C1 segment of cervical spinal cord (tissue), 14 donors: ENCODE measurements at places on chromosomes 3 and 15.

- DNase-seq, result no peak
Observed at GRCh38 chr15:87866961-87867360, 389.6 kb downstream of the NTRK3 start.

- no peak for DNase-seq
Observed at GRCh38 chr3:5220667-5221431, 33.3 kb downstream of the EDEM1 start.

DNA sequence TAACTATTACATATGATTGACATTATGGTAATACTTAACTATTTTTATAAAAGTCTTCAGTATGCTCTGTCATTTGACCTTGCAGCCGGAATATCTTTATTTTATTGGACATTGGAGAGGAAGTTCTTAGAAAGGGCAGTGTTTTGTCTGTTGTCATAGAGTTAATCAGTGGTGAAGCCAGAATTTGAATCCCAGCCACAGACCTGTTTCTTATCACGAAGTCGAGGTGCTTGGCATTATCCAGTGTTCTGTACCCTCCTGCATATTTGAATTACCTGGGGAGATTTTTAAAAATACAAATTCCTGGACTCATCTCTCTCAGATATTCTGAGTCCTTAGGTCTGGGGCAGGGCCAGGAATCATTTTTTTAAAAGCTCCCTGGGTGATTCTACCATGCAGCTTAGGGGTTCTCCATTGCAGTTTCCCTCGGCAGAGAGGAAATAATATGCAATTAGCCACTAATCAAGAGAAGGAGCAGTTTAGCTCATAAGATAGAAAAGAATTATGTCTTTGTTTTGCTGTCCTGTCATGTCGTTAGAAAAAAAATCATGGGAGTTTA is 195.6 kb upstream of the CFAP20DC start:
- DNase-seq, result no peak

DNA sequence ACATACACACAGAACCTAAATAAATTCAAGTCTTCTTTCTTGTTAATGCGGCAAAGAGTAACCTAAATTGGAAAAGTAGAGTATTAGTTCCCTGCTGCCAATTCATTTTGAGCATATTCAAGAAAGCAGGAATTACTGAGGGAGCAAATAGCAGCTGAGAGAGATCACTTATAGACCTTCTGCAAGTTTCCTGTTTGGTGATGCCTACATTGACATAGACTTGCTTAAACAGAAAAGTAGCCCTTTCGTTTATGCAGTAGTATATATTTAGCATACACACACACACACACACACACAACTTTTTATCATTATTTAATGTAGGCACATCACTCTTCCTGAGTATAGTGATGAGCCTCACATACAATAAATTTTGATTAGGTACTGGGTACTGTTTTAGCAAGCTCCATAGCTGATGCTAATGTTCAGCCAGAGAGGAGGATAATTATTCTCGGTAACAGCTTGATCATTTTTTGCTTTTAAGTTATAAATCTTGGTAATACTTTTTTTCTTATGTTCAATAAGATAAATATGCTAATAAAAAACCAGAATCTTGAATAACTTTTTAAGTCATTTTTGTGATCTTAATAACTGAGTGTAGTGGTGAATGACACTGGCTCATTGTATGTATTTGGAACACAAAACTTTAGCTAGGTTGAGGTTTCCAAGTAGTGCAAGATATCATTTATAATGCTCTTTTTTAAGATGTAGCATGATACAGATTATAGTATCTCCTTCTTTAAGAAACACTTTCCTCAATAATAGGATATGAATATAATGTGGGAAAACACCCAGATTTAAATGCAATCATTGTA is 174.7 kb downstream of the MBNL1 start:
- no peak for DNase-seq

DNA sequence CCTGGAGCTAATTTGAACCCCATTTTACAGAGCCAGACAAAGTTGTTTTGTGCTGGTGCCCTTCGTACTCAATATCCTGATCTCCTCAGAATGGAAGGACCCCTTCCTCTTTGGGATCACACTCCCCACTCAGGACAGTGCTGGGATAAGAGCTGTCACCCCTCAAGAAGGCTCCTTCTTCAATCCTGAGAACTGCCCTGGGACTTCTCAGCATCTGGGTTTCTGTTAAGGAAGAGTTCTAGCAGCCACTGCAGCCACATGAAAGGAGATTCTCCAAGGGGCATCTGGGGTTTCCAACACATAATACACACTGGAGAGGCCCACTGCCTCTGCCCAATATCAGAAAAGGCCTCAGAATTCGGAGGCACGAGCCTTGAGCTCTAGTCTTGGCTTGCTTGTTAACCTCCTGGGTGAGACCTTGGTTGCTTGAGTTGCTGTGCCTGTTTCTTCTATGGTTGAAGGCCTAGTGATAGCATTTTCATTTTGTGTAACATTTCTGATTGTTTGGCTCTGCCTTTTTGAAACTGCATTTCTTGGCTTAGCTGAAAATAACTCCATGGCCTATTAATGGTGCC is 78.8 kb upstream of the NMNAT3 start:
- DNase-seq, result no peak

DNA sequence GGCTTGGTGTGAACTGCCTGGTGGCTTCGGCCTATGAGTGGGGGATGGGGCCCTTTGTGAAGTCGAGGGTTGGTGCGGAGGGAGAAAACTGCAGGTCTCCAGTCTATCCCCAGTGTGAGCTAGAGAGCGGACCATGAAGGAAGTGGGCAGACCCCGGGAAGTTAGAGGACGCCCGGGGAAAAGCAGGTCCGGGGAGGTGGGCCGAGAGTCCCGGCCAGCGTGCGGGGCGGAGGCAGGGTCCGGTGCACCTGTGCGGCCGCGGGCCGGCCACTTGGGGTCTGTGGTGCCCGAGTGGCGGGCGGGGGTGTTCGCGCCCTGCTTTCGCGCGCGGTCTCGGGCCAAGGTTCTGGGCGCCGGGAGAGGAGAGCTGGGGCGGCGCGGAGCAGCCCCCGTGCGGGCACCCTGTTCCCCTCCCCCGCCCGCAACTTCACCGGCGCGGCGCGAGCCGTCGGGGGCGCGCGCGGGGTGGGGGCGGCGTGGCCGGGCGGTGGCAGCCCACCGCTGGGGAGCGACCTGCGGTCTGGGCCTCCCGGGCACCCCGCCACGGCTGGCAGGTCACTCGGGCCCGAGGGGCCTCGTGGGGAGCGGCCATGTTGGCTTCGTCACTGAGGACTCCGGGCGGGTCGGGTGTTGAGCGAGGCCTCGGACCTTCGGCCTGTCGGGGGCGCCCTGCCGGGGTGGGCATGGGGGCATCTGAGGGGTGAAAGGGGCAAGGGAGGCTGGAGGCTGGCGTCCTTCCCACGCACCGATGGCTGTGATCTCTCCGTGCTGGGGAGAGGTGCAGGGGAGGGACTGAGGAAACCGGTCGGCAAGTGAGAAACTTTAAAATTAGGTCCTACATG is 4.8 kb downstream of the UBE2E1 start:
- peak; percentile 58 for DNase-seq

DNA sequence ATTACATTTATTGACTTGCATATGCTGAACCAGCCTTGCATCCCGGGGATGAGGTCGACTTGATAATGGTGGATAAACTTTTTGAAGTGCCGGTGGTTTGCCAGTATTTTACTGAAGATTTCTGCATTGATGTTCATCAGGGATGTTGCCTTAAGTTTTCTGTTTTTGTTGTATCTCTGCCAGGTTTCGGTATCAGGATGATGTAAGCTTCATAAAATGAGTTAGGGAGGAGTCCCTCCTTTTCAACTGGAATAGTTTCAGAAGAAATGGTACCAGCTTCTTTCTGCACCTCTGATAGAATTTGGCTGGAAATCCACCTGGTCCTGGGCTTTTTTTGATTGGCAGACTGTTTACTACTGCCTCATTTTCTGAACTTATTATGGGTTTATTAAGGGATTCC is 250.8 kb downstream of the TBC1D5 start:
- no peak for DNase-seq

GRCh38 chr3:118511402-118511801 is 523.2 kb downstream of the IGSF11 start:
- DNase-seq, result no peak

DNA sequence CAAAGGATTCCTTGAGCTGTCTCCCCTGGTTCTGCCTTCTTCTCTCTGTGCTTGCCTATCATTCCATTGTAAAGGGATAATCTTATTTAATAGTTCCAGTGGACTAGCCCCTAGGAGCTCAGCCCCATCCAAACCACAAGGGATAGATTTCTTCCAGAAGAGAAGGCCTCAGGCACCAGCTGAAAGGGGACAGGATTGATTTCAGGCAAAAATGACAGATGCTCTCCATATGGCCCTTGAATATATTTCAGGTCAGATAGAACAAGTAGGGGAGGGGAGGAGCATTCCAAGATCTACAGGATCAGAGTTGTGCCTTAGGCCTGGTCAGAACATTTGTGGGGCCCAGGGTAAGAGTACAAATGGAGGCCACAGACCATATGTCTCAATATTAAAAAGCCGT is 85.3 kb downstream of the RPLP1 start:
- no peak for DNase-seq

DNA sequence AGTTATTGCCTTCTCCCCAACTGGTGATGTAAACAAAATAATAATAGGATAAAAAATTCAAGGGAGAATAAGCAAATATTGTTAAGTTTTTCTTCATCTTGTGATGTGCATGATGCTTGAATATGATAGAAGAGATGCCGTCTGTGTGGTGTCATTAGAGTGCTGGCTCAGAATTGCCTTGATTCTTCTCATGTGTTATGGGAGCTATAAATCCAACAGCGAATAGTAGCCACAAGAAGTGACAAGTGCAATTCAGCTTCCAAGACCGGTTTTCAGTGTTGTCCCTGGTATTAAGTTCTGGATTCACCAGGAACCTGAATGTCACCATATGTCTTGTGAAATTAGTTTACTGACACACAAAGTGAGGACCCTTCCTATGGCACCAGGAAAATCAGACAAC is 547.0 kb downstream of the NSUN3 start:
- DNase-seq, result no peak

- no peak for DNase-seq
Observed at GRCh38 chr15:43209059-43209824, 11.6 kb downstream of the EPB42 start.

- no peak for DNase-seq
Observed at GRCh38 chr3:14210843-14211594, 32.4 kb downstream of the LSM3 start.

DNA sequence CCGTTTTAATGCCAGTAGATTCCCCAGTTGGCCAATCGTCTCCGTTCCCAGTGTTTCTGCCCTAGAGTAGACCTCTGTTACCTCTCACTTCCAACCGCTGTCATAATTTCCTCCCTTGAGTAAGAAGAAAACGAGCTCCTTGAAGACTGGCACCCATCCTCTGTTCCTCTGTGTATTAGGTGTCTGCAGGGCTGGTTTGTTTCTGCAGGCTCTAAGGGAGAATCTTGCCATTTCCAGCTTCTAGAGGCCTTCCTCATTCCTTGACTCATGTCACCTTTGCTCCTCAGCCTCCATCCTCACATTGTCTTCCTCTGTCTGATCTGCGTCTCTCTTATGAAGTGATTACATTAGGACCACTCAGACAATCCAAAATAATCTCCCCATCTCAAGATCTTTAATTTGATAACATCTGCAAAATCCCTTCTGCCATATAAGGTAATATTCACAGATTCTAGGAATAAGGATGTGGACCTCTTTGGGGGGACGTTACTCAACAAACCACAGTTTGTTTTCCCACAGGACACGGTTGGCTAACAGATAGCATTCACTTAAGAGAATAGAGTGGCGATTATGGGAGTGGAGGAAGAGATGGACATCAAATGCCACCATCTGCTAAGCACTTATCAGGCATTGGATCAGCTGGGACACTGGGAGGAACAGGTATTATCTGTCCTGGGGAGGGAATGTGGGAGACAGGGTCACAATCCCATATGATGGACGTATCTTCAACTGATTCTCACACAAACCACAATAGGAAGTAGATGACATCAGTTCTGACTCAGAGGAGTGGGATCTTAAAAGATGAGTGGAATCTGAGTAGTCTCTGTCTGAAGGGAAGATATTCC is 17.1 kb downstream of the ARHGAP31 start:
- no peak for DNase-seq

DNA sequence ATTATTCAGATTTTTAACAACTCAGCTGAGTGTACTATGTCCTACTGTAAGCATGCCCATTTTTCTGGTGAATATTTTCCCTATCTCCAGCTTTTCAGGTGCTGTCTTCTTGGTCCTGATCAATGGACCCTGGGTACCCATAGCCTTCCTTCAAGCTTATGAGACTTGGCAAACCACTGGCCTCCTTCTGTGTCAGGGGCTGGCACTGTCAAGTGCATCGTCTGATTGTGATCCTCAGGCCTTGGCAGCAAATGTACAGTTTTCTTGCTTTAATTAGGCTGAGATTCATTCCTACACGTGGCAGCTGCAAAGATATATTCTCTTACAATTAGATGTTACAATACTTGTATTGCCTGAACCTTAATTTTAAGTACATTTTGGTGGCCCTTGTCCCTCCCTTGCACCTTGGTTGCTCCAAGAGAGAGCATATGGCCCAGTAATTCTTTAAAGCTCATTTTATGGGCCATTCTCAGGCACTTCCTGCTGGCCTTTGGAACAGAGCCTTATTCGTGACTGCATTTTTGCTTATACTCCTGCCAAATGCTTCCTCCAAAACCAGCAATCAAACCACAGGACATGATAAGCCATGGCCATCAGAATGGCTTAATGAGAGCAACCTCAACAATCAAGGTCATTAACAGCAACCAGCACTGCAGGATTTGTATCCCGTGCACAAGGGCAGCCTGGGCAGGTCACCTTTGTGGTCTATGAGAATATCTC is 179.9 kb downstream of the CNTN6 start:
- no peak for DNase-seq

GRCh38 chr3:157123621-157124020 is 36.3 kb downstream of the CCNL1 start:
- no peak for DNase-seq

GRCh38 chr3:194212161-194212844 is 76.4 kb downstream of the HES1 start:
- DNase-seq, result no peak

GRCh38 chr15:74730619-74731316 is 5.4 kb upstream of the CYP1A1 start:
- no peak for DNase-seq

- peak; percentile 58 for DNase-seq
Observed at GRCh38 chr3:14203521-14204079, 25.0 kb downstream of the LSM3 start.

- no peak for DNase-seq
Observed at GRCh38 chr3:18618723-18619122, 193.6 kb upstream of the SATB1 start.

- DNase-seq, result no peak
Observed at GRCh38 chr3:193771653-193772421, 178.8 kb downstream of the OPA1 start.

- no peak for DNase-seq
Observed at GRCh38 chr15:70714015-70714414, 49.3 kb downstream of the UACA start.
